NCI-H1694 (cell line): ENCODE measurements at places on chromosomes 16 and 17.

GRCh38 chr17:62809656-62810055 lies 1.5 kb upstream of the MARCHF10 start:
- DNase-seq = no peak

DNA sequence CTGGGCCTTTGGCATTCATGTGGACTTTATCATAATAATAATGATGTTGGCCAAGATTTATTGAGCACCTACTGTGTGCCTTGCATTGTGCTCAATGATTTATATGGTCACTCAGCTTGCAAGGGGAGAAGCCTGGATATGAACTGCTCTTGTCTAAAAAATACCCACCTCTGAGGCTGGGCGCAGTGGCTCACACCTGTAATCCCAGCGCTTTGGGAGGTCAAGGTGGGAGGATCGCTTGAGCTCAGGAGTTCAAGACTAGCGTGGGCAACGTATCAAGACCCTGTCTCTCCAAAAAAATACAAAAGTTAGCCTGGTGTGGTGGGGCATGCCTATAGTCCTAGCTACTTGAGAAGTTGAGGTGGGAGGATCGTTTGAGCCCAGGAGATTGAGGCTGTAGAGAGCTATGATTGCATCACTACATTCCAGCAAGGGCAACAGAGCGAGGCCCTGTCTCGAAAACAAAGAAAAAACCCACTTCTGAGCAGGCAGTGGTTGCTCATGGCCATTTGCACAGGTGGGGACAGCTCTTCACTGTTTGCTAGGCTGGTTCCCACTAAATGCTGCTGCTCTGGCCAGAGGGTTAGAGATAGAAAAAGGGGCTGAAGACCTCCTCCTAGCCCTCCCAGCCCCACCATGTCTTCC lies 4.3 kb upstream of the ADGRG1 start:
- no peak for DNase-seq

GRCh38 chr17:46875849-46876352 lies 24.5 kb downstream of the WNT9B start:
- DNase-seq = no peak

DNA sequence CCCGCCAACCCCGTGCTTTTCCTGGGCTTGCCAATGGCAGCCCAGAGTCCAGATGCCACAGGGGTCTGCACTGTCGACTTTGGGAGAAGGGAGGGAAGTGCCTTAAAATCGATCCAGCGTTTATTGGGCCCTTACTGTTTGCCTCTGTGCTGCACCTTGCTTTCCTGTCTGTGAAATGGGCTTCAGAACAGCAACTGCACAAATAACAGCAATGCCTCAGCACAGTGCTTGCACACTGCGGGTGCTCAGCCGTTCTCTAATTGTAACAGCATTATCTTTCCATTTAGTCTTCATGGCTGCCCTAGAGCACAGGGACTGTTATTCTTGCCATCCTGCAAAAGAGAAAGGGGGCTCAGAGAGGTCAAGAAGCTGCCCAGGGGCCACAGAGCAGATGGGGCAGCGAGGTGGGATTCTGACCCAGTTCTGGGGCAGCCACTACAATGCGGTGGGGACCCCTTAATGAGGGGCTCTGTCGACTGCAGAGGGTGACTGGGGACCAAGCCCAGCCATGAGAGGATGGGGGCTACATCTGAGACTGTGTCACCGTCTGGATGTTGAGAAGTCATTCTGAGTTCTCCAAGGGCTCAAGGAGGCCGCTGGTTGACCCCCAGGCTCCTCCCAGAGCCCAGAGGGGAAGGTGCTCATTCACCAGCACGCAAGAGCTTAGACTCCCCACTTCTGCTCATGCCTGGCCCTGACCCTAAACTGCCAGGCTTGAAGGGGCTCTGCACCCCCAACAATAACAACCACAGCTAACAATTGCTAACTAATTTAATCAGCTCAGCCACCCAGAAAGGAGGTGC lies 9.4 kb upstream of the FOXF1 start:
- no peak for DNase-seq

DNA sequence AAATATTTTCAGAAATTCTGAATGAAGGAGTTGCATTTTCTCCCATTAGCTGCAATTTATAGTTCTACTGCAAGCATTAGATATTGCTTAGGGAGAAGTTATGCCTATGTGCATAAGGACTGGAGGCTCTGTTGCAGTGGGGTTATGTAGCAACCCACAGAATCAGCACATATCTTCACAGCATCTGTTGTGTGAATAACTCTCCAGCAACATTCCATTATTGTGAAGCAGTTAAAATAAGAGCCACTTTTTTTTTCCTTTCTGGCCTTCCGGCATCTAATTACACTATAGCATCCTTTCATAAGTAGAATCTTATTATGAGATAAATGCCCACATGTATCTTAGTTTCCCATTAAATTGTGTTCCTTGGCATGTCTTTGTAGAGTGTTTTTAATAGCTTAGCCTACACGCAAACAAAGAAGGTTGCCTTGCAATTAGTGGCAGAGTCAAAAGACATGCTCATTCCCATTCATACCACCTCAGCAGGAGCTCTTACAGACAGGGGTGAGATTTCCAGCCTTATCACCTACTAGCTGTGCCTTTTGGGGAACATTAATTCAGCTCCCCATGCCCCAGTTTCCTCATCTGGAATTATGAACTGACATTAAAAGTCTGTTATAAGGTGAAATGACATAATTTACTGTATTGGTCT lies 596.0 kb upstream of the GOT2 start:
- DNase-seq = no peak

GRCh38 chr17:39305978-39306377 lies 80.2 kb upstream of the STAC2 start:
- DNase-seq = no peak

- DNase-seq = no peak
Measured at GRCh38 chr16:48479329-48479728, 94.1 kb upstream of the SIAH1 start.

GRCh38 chr16:54284319-54284930 lies 2.2 kb downstream of the IRX3 start:
- DNase-seq = no peak

DNA sequence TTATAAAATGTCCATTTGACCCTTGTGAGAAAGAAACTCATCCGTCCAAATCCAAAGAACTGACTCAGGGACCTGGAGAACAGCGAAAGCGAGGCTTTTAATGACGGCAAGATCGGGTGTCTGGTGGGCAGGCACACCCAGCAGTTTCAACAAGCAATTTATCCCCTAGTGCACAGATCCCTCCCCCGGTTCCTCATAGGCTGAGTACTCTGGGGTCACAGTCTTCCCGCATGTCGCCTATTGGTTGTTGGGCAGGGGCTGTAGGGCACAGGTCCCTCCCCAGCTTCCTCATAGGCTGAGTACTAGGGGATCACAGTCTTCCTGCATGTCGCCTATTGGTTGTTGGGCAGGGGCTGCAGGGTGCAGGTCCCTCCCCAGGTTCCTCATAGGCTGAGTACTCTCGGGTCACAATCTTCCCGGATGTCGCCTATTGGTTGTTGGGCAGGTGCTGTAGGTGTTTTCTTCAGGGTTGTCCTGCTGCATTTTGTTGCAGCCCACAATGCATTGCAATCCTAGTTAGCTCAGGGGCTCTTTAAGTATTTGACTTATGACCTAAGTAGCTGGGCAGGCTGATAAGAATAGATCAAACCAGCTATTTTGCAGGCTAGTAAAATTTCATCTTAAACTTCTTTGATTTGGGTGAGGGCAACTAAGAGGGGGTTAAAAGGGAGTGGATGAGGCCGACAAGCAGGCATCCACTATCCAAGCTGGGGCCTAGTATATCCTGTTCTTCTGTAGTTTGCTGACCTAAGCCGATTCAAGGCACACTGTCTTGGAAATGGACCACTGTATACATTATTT lies 3.6 kb upstream of the UTS2R start:
- DNase-seq = no peak

DNA sequence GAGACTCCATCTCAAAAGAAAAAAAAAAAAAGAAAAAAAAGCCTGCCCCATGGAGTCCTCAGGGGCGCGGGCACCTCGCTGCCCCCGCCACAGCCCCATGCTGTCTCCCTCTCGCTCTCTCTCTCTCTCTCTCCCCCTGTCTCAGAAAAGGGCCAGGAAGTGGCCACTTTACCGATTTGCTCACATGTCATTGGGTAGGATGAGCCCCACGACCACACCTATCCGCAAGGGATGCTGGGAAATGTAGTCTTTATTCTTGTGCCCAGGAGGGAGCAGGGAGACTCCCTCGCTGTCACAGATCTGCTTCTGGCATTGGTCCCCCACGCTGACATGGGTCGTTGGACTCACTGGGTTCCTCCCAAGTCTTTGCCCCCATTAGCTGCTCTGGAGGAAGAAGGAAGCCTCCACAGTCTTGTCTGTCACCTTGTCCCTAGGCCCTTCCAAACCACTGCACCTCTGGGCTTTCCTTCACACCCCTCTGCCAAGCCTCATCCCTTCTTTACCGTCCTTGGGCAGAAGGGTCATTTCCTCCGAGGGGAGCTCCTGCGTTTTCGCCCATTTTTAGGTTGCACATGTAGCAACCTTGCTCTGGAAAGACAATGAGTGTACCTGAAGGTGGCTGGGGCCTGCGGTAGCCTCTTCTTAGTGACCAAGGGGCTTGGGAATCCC lies 6.9 kb upstream of the GJD3 start:
- DNase-seq = no peak

GRCh38 chr17:12936501-12936900 lies 81.3 kb downstream of the ELAC2 start:
- no peak for DNase-seq

DNA sequence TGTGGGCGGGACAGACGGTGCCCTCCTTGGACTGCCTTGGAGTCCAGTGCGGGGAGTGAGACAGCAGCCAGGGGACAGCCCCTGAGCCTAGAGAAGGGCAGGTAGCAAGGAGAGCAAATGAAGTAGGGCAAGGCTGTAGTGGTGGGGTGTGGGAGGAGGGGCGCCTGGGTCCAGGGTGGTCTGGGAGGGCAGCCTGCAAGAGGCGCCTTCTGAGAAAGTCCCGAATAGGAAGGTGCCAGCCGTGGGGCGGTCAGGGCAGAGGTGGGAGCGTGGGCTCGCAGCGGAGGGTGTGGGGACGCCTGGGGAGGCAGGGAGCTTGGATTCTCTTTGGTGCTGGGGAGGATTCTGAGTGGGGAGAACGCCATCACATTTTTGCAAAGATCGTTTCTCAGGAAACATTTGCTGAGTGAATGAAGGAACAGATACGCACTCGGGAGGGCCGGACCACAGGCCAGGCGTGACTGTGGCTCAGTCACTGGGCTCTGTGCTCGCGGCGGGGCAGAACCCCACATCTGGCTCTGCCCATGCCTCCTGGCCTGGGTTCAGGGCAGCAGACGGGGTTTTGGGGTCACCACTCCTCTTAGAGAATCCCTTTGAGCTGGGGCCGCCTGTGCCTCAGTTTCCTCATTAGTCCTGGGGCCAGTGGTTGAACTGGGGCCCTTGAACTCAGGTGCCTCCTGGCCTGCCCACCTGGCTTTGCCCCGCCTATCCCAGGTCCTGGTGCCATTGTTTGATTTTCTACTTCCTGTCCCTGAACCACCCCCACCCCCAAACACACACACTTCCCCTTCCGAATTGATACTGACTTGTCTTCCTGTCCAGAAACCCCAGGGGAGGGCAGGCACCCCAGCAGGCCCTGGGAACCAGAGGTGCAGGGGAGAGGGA lies 4.2 kb downstream of the SNN start:
- DNase-seq = no peak

- no peak for DNase-seq
Measured at GRCh38 chr16:77199211-77199610, at the start of gene SYCE1L. Gene SYCE1L (plus strand): TSS chr16:77199408. CDS start chr16:77199452, 44 bp downstream.

DNA sequence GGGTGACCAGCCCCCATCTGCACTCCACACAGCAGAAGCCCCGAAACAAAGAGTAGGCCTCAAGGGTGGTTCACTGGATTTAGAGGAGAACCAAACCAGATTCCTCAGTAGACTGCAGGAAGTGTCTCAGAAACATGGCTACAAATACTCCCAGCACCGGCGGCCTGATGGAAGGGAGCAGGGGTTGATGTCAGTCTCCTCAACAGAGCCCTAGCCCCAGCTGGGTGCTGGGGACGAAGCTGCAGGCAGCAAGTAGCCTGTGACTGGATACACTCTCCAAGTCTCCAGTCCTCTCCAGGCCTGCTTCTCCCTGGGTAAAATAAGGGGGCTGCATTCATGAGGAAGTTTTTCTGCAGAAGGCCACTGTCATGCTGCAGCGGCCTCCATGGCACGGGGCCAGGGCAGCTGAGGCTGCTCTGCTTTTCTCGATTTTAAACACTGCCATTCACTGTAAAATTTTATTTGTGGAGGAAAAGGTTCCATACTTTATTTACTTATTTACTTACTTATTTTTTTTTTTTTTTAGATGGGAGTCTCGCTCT lies 36.7 kb upstream of the SREBF1 start:
- DNase-seq = no peak

DNA sequence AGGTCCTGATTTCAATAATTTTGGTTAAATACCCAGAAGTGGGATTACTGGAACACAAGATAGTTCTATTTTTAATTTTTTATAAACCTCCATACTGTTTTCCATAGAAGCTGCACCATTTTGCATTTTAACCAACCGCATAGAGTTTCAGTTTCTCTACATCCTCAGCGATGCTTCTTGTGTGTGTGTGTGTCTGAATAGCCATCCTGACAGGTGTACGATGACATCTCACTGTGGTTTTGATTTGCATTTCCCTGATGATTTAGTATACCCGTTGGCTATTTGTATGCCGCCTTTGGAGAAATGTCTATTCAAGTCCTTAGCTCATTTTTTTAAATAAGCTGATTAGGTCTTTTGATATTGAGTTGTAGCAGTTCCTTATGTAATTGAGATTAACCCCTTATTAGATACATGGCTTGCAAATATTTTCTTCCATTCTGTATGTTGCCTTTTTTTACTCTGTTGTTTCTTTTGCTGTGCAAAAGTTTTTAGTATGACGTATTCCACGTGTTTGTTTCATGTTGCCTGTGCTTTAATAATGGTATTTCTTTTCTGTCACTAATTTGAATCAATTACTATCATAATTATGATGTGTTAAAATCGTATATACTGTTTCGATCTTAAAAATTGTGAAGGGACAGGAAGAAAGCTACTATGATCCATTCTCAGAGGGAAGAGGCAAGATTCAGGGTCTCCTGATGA lies 227.2 kb upstream of the MON1B start:
- DNase-seq = no peak

GRCh38 chr17:61404913-61405685 lies 5.5 kb downstream of the TBX2 start:
- DNase-seq = no peak

GRCh38 chr16:79885320-79885719 lies 284.8 kb upstream of the MAF start:
- DNase-seq = peak; percentile 4

- DNase-seq = no peak
Measured at GRCh38 chr17:82765371-82765770, 13.5 kb downstream of the TBCD start.

GRCh38 chr17:78058001-78058400 lies 70.6 kb downstream of the TMC6 start:
- DNase-seq = no peak

- no peak for DNase-seq
Measured at GRCh38 chr17:78127239-78127887, 1.2 kb downstream of the TMC6 start.

DNA sequence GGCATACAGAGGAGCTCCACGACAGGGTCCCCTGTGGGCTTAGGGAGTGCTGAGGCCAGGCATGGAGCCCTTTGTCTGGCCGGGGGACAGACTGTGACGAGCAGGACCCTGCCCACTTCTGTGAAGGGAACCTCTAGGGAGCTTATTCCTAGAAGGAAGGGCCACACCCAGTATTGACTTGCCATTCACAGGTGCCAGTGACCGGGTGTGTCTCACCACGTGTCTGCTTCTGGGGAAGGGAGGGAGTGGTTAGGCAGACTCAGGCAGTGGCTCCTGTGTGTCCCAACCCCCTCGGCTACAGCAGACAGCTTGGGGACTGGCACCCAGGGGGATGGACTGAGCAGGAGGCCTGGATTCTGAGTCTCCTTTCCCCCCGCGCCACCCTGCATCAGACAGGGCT lies 57.2 kb downstream of the SOCS1 start:
- no peak for DNase-seq

- no peak for DNase-seq
Measured at GRCh38 chr16:83530293-83530692, 277.5 kb upstream of the HSBP1 start.
